ENCODE measurements at places on chromosomes 1 and 21.

DNA sequence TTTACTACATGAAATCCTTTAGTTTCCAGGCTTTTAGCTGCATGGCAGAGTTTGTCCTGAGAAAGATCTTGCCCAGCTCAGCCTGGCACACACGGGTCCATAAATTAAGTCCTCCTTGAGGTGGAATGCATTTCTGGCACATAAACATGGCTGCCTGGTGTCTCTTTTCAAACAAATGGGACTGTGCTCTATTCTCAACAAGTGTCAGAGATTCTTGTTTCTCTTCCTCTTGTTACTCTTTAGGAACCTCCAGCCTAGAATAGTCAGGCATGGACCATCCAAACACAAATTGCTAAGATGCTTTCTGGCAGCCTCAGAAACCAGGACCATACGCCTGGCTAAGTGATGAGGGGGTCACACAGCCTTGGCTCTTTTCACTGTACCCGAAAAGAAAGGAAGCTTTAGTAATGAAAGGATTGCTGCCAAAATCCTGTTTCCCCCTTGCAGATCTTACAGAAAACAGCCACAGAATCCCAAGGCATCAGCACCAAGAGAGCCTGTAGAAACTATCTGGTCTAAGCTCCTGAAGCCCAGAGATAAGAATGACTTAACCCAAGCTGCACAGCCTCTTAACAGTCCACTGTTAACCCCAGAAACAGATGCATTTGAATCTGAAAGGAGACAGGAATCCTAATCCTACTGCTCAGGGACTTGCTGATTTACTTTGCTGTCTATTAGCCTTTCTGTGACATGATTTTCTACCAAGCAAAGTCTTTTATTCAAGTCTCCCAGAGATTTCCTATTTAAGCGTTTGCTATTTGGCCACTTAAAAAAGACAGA, 31.9 kb upstream of the NRDC start:
- DNase-seq, result no peak

DNA sequence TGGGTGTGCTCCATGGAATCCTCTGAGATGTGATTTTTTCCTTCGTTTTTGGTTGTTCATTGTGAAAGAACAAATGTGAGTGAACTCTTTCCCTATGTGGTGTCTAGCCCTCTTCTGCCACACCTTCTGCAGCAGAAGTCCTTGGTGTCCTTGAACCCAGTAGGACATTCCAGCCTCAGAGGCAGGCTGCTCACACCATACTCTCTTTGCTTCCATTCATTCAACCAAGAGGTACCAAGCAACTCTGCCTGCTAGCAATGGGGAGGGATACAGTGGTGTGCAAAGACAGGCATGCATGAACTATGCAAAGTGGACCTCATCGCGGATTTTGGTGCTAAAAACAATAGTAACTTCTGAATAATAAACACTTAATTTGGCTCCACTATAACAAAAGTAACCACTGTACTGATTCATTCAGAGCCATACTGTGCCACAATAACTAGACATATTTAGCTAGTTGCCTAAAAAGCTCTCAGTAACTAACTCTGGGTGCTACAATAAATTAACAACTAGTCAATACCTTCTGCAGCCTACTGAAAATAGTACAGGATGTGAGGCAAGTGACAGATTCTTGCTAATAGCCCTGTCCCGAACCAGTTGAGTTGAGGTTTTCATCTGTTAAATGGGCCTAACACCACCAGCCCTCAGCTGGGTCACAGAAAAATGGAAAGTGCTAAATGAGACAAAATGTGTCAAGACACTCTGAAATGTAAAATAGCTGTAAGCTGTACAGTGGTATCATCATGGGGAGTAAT, 155.4 kb downstream of the SLC45A1 start:
- no peak for DNase-seq

DNA sequence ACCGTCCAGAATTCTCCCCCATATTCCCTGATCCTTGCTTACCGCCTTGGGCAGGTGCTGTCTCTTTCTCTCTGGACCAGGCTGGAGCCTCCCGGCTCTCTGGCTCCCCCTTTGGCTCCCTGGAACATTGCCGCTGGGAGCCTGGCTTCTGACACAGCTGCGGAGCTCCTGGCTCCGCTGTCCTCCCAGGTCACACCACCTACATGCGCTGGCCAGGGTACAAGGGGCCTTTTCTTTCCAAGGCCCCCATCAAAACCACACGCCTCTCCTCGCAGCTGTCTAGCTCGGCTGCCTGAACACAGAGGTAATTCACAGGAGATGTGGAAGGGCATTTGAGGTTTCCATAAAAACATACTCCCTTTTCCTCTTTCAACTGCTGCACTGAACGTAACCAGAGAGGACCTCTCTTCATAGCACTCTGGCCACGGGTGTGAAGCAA, 7.5 kb upstream of the ZNF648 start:
- no peak for DNase-seq

DNA sequence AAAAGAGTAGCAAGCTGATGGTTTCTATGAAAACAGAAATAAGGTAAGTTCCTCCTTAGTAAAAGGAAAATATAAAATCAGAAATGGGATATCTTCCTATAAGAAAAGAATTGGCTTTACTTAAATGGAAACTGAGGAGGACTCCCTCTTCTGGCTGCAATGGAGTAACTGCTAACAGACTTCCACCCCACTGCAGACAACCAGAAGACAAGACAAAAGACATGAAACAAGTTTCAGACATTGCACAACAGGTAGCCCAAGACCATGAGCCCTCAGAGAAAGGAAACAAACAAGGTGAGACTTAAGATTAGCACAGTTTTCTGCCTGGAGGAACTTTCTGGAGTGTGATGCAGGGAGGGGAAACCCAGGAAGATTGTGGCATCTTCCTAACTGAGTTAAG, 17.0 kb upstream of the OLFML2B start:
- DNase-seq, result no peak

Measured in AG09319 (cell line).